ENCODE measurements at places on chromosomes 12 and 14.
A peak's percentile ranks its signal among the peaks of the same experiment; 100 is the strongest.

DNA sequence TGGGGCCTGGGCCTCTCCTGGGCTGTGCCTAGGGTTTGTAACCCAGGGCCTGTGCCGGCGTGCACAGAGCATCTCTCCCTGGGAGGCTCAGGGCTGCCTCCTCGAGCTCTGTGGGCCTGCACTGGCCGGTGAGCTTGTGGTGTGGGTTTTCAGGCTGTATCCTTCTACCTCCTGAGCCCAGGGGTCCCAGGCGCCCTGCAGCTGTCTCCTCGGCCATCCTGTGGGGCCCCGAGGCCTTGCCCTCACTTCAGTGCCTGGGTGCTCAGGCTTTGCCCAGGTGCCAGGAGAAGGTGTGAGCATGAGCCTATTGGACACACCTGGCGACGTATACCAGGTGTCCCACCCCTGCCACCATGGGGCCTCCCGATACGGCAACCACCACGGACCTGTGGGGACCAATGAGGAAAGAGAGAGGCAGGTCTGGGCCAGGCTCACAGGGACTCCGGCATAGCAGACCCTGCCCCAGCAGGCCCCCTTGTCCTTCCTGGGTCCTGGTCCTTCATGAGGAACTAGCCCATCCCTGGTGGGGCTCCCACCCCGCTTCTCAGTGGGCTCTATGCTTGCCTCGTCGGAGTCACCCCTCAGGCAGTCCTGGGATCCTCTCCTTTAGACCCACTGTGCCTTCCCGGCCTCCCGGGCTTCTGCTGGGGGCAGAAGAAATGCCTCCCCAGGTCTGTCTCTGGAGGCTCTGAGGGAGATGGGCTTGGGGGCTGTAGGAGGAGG, 400.2 kb downstream of the TMEM121 start:
- DNase-seq: no peak

DNA sequence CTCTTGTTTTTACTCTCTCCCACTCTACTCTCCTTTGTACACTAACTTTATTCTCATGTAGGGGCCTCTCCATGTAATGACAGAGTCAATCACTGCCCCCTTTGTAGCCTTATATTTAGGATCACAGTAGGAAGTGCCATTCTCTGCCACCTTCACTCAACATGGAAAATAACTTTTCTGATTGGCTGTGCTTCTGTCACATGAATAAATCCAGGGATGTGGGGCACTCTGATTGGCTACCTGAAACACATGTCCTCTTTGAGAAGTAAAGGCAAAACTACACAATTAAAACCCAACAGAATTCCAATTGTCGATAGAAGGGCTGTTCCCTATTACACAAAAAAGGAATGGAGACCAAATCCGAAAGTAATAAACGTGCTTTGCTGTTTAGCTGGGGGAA, at the start of gene RNASE9:
TSS of gene RNASE9 (minus strand) at position 87 of the 400 bp plus-strand sequence.
- DNase-seq: no peak

DNA sequence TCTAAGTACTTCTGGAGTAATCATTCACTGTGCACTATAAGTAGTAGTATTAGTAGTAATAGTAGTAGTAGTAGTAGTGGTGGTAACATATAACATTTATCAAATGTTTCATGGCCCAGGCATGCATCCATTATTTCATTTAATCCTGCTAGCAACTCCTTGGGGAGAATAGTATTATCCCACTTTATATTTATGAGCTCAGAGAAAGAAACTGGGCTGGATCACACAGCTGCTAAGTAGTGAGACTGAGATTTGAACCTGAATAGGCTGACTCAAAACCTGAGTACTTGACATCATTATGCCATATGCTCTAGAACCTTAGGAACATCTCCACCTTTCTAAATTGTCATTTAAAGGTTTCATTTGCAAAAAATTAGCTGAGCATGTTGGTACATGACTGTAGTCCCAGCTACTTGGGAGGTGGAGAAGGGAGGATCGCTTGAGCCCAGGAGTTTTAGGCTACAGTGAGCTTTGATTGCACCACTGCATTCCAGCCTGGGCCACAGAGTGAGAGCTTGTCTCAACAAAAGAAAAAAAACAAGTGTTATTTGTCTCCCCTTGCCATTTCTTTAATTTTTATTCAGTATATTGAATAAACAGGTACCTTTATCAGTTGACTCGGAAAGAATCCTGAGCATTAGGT, 11.4 kb upstream of the NID2 start:
- no peak for DNase-seq

DNA sequence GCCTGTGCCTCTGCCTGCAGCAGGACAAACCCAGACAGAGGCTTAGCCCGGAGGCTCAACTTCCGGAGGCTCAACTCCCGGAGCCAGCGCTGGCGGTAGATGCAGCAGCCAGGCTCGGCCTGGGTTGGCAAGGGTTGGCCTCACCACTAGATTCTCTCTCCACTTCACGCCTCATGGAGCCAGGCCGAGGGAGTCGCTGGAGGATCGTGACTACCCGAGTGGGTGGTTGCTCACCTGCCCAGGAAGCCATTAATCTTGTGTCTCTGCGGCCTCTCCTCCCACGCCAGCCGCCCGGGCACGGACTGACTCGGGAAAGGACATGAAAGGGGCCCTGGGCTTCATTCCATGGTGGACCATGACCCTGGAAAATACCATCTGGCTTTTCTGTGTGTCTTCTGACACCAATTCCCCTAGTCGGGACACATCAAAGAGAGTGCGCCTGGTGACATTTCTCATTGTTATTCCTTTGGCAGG, 20.8 kb downstream of the ESRRB start:
- no peak for DNase-seq

- DNase-seq: no peak
These were observed 400 bp upstream of the NDUFA12 start for GRCh38 chr12:95003921-95004272.

DNA sequence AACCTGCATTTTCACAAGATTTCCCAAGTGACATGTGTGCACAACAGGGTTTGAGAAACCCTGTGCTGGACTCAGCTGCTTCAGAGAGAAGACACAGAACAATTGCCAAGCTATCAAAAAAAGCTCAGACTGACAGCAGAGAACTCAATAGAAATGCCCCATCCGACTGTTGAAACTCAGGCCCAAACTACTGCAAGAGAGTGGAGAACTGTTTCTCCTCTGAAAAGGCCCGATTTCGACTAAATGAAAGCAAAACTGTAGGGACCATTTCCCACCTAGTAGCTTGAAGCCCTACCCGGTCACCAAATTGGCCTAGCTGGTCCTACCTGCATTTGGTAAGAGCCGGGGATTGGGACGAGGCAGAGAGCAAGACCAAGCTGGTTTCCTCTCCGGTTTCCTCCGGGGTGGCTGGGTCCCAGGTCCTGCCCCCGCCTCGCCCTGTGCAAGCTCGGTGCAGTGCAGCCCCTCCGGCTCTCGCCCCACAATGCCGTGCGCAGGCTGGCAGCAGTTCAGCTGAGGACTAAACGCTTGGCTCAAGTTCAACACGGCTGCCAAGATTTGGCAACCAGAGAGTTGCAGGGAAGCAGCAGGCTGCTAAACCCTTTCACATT, 1180.6 kb downstream of the VRK1 start:
- DNase-seq: no peak

GRCh38 chr14:92122351-92122677, 545 bp downstream of the CPSF2 start:
- DNase-seq: peak; percentile 39

GRCh38 chr14:68705741-68706283, 87.1 kb downstream of the ZFP36L1 start:
- DNase-seq: no peak

GRCh38 chr14:76113691-76114090, 38.0 kb upstream of the GPATCH2L start:
- DNase-seq: no peak

- DNase-seq: no peak
These were observed 20.6 kb downstream of the PIK3C2G start for GRCh38 chr12:18281941-18282340.

GRCh38 chr12:6250343-6250742, 50.1 kb downstream of the CD9 start:
- DNase-seq: no peak

DNA sequence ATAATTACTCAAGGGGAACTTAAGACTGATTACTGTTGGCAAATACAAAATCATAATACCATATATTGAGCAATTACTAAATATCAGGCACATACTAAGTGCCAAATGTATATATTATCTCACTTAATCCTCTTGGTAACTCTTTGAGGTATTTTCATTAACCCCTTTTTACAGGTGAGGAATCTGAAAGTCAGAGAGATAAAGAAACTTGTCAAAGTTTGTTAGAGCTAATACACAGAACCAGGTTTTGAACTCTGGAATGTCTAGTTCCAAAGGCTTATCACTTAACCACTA, 80.3 kb downstream of the LLPH start:
- no peak for DNase-seq

DNA sequence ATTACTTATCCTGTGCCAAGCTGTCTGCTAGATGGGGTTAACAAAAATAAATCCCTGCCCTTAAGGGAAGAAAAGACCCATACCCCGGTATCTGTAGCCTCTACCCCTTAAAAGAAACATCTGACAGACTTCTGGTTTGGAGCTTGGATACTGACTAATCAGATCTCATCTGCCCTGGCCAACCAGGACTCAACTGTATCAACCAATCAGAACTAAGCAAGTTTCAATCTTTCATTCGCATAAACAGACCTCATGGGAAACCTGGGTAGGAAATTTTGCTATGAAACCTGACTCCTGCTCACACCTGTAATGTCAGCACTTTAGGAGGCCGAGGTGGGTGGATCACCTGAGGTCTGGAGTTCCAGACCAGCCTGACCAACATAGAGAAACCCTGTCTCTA, 26.4 kb upstream of the PRMT8 start:
- DNase-seq: no peak

DNA sequence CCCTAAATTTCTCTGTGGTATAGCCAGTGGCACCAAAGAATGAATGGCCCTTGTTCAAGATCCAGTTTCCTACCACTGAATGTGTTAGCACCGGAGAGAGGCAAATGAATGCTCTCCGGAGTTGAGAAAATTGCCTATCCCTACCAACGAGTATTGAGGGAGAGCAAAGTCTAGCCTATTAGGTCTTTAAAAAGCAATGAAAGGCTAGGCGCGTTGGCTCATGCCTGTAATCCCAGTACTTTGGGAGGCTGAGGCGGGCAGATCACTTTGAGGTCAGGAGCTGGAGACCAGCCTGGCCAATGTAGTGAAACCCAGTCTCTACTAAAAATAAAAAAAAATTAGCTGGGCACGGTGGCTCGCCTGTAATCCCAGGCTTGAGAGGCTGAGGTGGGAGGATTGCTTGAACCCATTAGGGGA, 898 bp upstream of the RAB15 start:
- DNase-seq: no peak

DNA sequence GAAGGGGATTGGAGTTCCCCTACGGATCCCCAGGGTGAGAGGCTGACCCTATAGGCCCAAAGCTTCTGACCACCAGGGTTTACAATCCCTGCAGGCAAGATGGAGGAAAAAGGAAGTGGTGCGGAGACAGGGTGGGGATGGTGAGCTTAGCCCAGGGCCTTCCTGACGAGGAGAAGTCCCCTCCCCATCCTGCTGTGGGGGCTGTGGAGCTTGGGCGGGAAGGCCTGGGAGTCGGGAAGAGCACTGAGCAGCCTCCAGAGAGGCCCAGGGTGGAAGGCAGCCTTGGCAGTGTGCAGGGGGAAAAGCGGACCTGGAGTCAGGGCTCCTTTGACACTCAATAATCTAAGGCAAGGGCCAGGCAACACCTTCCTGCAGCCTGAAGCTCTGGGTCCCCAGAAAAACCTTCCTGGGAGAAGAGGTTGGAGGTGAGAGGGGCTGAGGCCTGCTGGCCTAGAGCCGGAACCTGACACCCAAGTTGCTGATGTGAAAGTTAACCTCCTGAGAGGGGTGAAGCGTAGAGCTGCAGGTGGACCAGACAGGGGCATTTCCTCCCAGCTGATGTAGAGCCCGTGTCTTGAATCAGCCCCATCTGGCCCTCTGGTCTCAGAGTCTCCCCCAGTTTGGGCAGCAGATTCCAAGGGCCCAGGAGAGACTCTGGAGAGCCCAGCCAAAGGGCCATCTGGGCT, 6.0 kb downstream of the HDAC7 start:
- no peak for DNase-seq

DNA sequence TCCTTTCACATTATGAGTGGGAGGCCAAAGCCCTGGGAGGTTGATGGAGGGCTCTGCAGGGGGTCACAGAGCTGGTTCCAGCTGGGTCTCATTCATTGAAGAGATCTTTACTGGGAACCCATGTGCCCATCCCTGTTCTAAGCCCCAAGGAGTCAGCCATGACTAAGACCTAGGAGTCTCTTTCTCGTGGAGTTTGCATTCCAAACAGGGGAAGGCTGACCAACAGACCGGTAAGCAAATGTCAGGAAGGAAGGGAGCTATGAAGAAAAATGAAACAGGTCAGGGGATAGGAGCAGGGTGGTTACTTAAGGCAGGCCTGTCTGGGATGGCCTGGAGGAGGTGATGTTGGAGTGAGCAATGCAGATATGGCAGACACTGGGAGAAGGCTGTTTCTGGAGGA, 31.5 kb downstream of the SYNDIG1L start:
- no peak for DNase-seq

DNA sequence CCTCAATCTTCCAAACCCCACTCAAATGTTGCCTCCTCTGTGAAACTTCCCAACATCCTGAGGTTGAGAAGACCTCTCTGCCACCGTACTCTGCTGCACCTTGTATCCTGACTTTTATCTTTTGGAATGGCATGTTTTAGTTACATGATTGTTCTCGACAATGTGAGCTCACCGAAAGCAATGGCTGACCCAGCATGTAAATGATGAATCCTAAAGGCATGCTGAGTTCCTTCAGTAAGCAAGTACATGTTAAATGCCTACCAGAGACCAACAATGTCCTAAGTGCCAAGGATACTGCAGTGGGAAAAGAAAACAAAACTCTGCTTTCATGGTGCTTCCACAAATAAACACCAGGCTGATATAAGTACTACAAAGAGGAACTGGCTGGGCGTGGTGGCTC, 13.7 kb downstream of the PPP1R13B start:
- no peak for DNase-seq

- DNase-seq: peak; percentile 75
These were observed 345.6 kb downstream of the PAWR start for GRCh38 chr12:79344855-79345847.

DNA sequence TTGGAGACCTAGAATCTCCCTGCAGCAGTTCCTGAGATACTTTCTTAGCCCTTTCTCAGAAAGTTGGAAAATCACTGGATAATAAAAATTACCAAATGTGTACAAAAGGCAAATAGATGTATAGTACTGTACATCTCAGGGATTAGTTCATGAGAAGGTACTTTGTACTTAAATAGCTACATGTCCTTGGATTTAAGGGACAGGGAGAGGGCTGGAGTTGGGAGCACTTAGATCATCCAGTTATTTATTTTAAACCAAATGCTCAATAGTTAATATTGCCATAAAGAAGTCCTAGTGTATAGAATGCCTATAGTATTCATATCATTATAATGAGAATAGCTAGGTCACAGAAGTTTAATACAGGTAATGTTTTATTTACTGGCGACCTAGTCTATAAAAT, 13.4 kb downstream of the CDKN3 start:
- no peak for DNase-seq

DNA sequence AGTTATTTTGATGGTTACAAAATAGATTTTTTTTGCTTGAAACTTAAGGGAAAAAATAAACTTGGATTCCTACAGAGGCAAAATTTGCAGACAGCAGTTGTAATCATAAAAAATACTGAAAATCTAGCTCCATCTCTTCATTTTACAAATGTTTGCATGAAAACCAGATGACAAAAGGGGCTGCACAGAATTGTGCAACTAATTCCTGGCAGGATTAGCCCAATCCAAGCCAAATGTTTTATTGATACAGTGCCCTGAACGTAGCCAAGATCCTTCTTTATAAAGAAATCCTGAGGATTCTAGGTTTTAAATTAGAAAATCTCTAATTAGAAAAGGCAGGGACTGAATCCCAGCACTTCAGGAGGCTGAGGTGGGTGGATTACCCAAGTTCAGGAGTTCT, 356.4 kb upstream of the SEL1L start:
- DNase-seq: no peak

GRCh38 chr14:74913986-74914573, 9.0 kb downstream of the RPS6KL1 start:
- peak; percentile 32 for DNase-seq
